Esophagus (tissue), 2 donors: ENCODE measurements at places on chromosomes 13 and 19. TPM values are rescaled to one million over a fixed set of nuclear protein-coding genes. Genes with fewer than 3 reads are reported as not detected.

The ZNF260 gene
- polyA plus RNA-seq: 2.7 TPM

The TEKTIP1 gene
- polyA plus RNA-seq: 0.41 TPM

The EMC10 gene
- 62.9 TPM for polyA plus RNA-seq

The FCAR gene
- 0.10 TPM for polyA plus RNA-seq
